Stimulated activated CD4-positive, alpha-beta T cell treated with anti-CD3 and anti-CD28 coated beads, Interleukin-1b, Interleukin-23, amount 100 ng/mL, for 1 hour (primary cell): ENCODE measurements at places on chromosomes 2 and 18.

DNA sequence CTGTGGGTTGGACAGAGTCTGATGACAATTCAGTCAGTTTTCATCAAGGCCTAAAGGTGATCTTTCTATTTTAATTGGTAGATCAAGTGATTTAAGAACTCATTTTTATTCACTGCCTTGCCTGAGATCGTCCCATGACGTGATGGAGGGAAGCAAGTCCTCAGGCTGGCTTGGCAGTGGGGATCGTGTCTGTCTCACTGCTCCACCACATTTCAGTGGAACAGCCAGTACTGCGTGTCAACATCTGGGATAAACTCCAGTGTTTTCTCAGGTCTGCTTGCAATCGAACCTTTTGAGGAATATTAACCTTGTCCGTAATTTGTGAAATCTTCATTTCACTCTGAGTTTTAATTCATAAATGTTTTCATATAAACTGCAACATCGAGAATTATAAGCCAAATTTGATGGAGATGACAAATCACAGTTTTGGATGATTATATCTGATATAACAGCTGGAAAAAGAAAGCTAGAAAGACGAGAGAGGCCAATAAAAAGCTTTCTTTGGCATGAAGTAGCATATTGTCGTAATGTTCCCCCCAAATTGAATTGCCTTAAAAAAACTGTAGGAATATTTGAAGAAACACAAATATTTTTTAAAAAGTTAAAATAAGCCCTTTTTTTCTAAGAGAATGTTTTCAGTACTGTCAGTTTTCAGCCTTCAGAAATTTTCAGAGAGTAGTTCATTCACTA lies 414.7 kb upstream of the SPRED2 start:
- no peak for DNase-seq

DNA sequence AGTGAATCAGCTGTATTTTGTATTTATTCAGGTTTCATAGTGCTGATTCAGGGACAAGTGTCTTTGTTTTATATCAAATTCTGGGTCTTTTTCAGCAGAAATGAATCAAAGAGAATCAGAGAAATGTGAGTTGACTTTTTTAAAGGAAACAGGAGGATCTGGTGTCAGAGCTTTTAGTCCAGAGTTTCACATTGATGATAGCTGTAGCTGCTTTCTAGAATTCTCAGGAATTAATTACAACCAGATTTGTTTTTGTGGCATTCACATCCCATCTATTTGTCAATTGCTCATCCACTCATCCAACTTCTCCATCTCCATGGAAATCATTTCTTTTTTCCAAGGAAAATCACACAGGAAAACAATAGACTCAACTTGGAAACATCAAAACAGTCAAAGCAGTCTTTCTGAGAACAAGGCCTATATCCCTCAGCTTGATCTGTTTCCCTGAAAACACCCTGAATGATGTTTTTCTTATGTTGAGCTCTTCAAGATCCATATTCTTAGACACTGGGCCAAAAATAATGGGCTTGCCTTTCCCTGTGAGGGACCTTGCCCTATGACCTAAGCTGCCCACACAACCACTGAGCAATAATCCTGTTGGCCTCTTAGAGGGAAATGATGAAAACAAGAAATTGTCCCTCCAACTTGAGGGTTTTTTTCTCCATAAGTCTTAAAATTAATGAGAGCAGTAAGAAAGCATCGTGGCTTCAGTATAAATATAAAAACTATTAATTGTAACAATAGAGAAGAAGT lies 249.5 kb upstream of the FN1 start:
- no peak for DNase-seq

GRCh38 chr2:64828261-64828660 lies 160.9 kb upstream of the SLC1A4 start:
- no peak for DNase-seq

- DNase-seq: no peak
Measured at GRCh38 chr2:23513245-23513871, 128.4 kb downstream of the KLHL29 start.

- DNase-seq: no peak
Measured at GRCh38 chr2:11560806-11561205, 27.0 kb downstream of the GREB1 start.

- no peak for DNase-seq
Measured at GRCh38 chr2:216535454-216535995, 36.9 kb downstream of the RPL37A start.

DNA sequence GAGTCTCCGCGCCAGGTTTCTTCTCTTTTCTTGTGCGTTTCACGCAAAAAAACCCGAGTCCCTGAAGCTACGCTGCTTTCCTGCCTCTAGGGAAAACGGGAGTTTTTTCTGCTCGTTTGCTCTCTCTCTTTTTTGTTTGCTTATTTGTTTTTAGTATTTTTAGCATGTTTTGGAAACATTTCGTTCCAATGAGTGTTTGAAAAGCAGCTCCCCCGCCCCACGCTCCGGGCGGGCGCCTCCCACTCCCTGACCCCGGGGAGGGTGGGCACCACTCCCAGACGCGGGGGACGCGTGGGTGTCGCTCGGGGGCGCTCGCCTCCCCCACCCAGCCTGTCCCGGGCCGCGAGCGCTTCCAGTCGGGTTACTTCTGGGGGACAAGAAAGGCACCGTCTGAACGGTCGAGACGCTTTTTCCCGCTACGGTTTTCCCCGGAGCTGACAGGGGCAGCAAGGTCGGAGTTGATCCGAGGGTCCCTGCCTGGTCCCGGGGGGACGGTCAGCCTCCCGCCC lies 446 bp upstream of the EFHD1 start:
- DNase-seq: no peak

DNA sequence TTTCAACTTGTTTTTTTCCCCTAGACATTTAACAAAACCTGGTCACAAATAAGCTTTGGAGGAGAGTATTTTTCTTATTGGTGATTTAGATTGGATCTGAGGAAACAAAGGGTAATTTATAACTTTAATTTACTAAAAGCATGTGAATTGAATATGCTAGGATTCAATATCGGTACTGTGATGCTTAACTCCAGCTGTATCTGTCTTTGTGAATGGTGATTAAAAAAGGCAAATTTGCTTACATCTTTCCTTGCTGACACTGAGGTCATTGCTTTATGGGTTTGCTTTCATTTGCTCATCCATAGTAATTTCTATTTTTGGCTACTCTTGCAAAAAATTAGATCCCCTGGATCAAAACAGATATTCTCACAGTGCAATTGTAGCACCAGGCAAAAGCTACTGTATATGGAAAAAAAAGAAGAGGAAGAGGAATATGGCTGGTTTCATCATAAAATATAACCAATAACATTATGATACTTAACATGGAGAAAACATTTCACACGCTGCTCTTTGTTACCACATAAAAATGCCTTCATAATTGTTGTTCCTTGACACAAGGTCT lies 832.0 kb upstream of the ZEB2 start:
- no peak for DNase-seq

GRCh38 chr2:30201990-30202389 lies 29.3 kb upstream of the LBH start:
- DNase-seq: no peak

DNA sequence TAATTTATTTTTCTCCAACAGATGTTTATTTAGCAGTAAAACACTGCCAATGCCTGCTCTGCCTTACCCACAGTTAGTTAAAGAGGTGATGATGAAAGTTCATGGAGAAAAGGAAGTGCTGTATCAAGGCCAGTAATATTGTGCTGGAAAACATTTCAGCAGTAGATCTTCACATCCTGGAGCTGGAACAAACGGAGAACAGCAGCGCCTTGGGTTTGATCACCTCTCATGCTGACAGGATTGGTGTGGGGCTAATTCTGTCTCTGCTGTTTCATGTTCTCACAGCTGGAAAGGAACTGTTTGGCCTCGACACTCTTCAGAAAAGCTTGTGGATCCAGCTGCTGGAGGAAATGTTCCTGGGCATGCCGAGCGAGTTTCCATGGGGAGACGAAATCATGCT lies 61.5 kb upstream of the RPE start:
- DNase-seq: no peak

GRCh38 chr2:82857967-82858366 lies 1601.1 kb downstream of the SUCLG1 start:
- no peak for DNase-seq

DNA sequence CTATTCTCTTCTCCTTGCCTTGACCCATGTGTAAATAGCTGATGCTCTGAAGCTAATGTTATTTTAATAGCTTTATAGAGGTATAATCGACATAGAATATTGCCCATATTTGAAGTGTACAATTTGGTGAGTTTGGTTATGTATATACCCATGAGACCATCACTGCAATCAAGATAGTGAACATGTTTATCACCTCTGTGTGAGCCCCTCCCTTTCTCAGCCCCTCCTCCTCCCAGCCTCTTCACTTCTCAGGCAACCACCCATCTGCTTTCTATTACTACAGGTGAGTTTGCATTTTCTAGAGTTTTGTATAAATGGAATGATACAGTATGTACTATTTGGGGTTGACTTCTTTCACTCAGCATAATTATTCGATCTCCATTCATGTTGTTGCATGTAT lies 181.1 kb downstream of the INO80D start:
- no peak for DNase-seq

DNA sequence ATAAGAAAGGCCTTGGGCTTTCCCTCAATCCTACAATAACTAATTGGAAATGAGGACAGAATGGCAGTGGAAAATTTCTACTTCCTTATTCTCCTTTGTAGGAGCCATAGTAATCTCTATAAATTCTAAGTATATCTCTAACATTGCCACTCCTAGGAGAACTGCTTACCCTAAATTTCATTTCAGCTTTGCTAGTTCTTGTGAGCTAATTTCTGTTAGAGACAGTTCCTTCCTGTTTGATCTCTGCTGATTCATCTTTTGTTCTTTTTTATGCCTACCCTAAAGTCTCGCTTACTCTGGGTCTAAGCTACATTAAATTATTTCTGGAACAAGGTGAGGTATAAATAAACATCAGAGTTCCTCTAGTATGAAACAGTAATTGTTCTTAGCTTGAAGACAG lies 25.7 kb downstream of the ABHD3 start:
- no peak for DNase-seq

GRCh38 chr18:3154214-3154613 lies 65.6 kb downstream of the MYOM1 start:
- no peak for DNase-seq

- DNase-seq: no peak
Measured at GRCh38 chr18:23992089-23992940, 22.2 kb upstream of the TTC39C start.

GRCh38 chr2:214497489-214497888 lies 86.6 kb downstream of the VWC2L start:
- DNase-seq: no peak

DNA sequence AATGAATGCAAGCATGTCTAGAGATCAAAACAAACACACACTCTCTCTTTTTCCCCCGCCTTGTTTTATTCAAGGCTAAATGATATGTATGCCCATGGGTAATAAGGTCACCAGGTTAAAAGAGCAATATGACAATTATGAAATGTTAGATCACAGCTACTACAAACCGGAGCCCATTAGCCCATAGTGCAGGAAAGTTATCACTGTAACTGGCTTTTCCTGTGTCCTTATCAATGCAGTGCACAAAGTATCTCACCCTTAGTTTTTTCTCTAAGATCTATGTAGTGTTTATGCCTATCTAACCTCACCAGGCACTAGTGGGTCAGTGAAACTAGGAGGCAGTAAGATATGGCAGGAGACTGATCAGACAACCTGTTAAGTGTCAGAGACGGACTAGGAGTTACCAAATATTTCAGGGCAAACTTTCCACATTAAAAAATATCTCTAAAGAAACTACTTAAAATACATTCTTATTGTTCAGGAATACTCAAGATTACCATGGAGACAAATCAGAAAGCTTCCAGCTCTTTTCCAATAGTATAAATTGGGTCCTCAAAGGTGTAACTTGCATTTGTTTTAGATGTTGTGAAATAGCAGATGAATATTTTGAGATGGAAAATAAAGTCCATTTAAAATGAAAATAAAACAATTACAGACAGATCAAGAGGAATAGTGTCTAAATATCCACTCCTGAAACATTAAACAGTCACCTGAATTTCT lies 282.2 kb downstream of the EXOC6B start:
- no peak for DNase-seq

DNA sequence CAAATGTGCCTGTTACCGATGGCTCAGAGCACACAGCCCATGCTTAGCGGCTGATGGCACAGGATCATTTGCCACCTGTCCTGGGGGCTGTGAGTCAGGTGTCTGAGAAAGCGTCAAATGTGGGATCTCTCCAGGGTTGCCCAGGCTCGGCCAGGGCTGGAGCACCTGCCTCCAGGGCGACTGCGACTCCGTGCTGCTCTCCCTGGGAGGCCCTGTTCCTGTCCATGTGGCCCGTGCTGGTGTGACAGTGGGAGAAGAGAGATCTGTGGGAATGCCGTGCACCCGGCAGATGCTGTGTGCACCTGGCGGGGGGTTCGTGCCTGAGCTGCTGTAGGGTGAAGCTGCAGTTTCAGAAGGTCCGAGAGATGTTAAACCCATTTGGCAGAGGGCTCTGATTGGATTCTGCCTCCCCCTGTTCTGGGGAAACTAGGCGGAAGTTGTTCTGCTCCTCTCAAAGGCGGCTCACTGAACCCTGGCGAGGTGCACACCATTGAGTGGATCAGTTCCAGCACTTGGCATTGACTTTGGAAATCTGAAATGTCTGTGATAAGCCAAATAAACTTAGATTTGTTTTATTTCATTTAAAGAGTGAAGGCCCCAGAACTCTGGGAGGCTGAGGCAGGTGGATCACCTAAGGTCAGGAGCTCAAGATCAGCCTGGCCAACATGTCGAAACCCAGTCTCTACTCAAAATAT lies 34.7 kb upstream of the TPO start:
- no peak for DNase-seq

DNA sequence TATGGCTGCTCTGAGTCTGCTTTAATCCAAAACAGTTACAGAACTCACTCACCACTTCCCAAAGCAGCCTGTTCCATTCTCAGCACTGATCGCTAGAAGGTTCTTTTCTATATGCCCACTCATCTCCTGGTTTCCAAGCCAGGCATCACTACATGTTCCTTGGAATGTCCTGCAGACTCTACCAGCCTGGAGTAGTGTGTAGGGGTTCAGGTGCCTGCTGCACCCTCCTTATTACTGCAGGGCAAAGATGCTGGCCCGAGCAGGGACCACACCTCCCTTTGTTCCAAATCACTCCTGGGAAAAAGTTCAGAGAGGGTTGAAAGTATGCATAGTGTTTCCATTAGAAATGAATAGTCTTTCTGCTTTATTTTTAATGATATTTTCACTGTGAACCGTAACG lies 196.6 kb downstream of the SH3RF3 start:
- no peak for DNase-seq

GRCh38 chr2:177241711-177242120 lies 22.8 kb downstream of the NFE2L2 start:
- DNase-seq: no peak

GRCh38 chr2:195793881-195794280 lies 136.9 kb downstream of the SLC39A10 start:
- DNase-seq: no peak
